ENCODE measurements at places on chromosomes 4 and X. TPM values are rescaled to one million over a fixed set of nuclear protein-coding genes. Genes with fewer than 3 reads are reported as not detected.

DNA sequence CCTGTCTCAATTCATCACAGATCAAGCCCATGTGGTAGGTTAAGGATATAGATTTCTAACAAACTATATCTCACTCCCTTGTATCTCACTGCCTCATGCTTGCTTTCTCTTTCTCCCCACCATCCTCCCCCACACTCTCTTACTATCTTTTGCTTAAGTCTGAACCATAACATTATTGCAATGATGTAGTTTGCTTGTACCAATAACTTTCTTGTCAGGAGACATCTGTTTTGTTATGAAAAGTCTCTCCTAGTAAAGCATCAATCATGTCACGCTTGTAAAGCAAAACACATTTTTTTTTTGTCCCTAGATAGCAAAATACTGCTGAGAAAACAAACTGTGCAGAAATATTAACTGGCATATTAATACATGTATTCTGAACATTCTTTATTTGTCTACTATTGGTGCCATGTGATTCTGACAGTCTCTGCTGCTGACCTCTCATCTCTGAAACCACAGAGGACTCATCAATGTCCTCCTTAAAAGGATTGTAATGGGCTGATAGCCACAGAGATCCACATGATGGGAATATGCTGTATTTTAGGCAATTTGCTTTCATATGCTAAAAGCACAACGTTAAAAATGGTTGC is 217.5 kb downstream of the VEGFC start:
- DNase-seq, result no peak

DNA sequence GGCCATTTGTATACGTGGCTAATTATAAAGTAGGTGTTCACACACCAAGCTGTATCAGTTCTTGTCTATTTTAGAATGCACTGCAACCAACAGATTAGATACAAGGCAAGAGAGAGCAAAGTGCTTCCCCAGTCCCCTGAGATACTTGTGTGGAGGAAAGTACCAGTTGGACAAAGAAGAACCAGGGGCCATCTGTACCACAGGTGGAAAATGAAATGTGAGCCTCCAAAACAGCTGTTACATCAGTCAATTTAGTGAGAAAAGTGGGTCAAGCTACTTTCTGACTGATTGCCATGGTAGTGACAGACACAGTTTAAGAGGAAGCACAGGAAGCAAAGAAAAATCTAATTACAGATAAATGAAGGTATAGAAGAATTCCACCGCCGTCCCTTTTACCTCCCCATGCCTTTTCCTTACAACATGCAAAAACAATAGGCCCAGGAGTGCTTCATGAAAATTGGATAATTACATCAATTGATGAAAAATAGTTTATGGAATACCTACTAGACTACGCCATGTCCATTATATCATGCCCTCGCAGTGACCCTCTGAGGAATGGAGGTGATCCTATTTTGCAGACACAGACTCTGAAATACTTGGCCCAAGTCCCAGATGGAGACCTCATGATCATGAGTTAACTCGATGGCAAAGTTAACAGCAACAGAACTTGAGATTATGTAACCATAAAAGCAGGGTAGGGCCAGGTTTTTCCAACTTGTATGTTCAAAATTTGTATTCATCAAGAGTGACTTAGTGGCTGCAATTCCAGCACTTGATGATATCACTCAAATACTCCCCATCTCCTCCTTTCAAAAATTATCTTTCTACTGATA is 15.8 kb downstream of the SMPX start:
- DNase-seq, result no peak

DNA sequence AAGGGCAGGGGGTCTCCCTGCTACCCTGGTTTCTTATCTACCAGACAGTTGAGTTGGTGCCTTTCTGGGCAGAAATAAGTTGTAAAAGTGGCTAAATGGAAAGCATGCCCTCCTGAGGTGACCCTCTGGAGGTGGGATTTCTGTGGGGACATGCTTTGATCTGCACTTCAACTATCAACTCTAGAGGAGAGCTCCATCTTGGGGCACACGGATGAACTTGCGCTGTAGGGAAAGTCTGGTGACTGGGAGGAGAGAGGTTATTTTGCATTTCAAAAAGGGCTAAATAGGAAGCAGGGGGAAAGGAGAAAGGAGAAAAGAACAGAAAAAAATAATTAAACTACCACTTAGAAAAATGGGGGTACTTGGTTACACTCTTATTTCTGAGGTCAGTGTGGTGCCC is 12.7 kb upstream of the RHOXF2B start:
- DNase-seq, result no peak

GRCh38 chr4:166039822-166040221 is 166.8 kb downstream of the TLL1 start:
- no peak for DNase-seq

FAM236B gene
- not detected for total RNA-seq

DNA sequence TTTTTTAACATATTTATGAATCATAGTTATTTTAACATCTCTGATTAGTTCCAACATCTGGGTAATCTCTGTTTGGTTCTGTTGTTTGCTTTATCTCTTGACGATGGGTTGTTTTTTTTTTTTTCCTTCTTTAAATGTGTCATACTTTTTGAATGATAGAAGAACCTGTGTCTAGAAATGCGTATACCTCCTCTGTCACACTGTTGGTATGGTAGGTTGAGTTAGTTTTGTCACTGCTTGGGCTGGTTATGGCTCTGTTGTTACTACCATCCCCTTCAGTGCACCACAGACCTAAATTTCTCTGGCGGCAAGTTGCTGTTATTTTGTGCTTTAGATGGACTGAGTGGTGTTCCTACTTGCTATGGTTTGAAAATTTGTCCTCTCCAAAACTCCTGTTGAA is 16.8 kb downstream of the STIM2 start:
- DNase-seq, result no peak

DNA sequence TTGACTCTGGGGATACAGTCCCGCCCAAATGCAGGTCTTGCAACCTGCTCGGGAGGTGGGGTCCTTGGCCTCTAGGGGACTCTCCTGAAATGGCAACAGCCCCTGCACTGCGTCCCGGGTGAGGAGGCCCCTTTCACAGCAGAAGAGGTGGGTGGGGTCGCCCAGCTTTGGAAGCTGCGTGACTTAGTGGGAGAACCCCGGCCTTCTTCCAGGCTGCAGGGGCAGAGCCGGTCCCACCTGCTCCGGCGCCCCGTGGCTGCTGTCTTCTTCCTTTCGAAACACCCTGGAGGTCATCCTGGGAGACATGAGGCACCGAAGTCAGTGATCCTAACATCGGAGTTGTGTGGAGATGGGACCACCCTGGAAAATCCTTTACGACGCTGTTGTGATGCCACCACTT is 103.7 kb upstream of the ADRA2C start:
- no peak for DNase-seq

CT45A5 gene
- total RNA-seq, result not detected

DNA sequence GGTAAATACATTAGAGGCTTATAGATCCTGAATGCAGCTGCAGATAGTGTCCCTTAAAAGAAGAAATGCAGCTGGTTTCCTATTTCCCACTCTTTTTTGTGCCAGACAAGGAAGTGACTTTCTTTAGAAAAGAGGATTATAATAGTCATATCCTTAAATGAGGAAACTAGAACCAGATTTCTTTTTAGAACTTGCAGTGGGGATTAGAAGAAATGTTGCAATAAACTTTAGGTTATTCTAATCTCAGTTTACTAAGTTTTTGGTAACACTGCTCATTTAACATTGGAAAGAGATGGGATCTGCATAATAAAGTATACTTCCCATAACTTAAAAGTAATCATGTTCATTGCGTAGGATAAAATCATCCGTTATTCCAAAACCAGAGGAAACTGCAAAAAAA is 101.9 kb downstream of the SLIT2 start:
- no peak for DNase-seq

DNA sequence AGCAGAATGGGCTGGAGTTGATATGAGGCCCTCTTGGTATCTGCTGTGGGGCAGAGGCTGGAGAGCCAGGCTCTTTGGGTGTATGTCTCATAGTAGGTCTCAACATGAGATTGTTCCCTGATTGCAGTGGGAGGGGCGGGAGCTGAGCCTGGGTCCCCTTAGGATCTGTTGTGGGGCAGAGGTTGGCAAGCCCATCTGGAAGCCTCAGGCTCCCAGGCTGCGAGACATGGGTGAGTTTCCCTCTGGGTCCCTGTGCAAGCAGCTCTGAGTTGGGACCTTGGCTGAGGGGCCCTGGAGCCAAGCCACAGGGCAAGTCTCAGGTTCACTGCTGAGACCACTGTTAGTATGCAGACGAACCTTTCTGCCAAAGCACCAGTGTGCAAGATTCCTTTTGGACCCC is 201.9 kb downstream of the ARHGAP10 start:
- no peak for DNase-seq

TLR8 gene
- total RNA-seq, result 2.8 TPM
